ENCODE measurements at places on chromosomes 6 and 20.

DNA sequence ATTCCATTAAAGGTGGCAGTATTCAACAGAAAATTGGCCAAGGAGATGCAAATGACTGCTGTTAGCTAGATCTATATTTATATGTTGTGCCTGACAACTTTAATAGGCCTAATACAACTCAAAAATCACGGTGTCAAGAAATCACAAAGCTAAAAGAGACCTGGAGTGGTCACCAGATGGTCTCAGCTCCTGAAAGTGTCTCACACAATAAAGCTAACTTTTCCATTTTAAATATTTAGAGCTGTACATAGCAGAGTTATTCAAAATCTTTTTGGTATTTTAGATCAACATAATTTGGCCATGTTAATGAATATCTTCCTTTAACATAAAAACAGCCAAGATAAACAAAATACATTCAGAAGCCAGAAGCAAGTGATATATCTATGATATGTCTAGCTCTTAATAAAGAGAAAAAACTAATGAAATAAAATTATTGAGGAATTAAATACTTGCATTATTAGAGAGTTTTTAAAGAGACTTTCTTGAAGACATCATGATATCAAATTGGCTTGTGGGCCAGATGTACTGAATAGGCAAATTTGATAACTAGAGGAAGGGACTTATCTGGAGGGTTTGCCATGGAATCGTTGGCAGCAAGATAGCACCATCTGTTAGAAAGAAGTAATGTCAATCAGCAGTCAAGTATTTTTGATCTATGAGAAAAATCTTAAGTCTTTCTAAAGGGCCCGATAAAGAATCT is 84.9 kb upstream of the SCAF8 start:
- no peak for DNase-seq

GRCh38 chr20:42359617-42360016 is 741.4 kb upstream of the CHD6 start:
- no peak for DNase-seq

GRCh38 chr6:1709234-1709641 is 99.5 kb downstream of the FOXC1 start:
- no peak for DNase-seq

- DNase-seq = no peak
Observed at GRCh38 chr6:18509871-18510643, 122.9 kb downstream of the RNF144B start.

DNA sequence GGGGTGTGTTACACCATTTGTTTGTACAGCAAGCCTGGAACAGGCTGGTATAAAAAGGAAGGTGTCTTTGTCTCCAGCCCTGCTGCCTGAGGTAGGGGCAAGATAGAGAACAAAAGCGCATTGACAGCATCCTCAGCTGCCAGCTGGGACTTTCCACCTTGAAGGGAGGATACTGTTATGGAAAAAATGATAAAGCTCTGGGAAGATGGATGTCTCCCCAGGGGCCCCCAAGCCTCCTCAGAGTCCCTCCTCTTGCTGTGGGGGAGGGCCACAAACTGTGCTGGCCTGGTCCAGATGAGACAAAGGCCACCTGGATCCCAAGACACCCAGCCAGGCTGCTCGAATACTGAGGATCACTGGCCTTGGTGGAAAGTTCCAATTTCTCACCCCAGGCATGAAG is 13.0 kb downstream of the REM1 start:
- no peak for DNase-seq

DNA sequence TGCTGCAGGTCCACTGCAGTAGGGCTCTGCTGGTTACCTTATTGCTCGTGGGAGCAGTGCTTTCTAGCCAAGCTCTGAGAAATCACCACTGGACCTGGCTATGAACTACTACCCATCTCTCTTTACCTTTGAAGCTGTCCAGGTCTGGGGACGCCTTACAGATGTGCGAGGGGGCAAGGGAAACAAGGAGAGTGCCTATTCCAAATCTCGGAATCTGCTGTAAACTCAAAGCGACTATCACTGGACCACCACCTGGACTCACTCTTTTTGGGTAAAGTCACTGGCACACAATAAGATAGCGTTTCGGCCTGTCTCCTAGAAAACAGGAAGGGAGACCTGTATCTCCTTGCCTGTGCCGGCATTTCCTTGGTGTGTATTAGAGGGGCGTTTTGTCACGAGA is 5.3 kb downstream of the NRN1 start:
- no peak for DNase-seq

GRCh38 chr6:162100096-162100495 is 627.5 kb downstream of the PRKN start:
- DNase-seq = no peak

- DNase-seq = no peak
Observed at GRCh38 chr20:12040261-12040660, 122.6 kb downstream of the BTBD3 start.

- no peak for DNase-seq
Observed at GRCh38 chr20:35254448-35254999, 23.4 kb downstream of the MMP24OS start.

- no peak for DNase-seq
Observed at GRCh38 chr6:135665935-135666334, 168.4 kb upstream of the AHI1 start.

DNA sequence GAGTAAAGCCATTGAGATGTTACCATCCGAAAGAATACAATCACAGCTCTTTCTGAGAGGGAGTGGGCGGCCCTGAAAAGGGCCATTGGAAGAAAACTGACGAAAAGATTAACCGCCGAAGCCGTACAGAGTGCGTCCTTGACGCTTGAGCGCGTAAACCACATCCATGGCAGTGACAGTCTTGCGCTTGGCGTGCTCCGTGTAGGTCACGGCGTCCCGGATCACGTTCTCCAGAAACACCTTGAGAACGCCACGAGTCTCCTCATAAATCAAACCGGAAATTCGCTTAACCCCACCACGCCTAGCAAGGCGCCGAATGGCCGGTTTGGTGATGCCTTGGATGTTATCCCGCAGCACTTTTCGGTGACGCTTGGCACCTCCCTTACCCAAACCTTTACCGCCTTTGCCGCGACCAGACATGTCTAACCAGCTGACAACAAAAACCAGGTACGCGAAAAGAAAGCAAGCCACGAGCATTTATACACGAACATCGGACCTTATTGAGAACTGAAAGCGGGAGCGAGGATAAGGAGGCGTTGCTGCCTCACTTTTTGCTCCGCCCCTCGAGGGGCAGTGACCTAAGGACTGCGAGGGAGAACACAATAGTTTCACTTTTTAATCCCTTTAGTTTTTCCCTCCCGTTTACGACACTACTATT is 60.3 kb upstream of the HFE start:
- no peak for DNase-seq

- DNase-seq = no peak
Observed at GRCh38 chr6:86152546-86152945, 509.9 kb upstream of the SYNCRIP start.

Data from AG04449 (cell line).